ENCODE measurements at places on chromosomes 16 and 17.

DNA sequence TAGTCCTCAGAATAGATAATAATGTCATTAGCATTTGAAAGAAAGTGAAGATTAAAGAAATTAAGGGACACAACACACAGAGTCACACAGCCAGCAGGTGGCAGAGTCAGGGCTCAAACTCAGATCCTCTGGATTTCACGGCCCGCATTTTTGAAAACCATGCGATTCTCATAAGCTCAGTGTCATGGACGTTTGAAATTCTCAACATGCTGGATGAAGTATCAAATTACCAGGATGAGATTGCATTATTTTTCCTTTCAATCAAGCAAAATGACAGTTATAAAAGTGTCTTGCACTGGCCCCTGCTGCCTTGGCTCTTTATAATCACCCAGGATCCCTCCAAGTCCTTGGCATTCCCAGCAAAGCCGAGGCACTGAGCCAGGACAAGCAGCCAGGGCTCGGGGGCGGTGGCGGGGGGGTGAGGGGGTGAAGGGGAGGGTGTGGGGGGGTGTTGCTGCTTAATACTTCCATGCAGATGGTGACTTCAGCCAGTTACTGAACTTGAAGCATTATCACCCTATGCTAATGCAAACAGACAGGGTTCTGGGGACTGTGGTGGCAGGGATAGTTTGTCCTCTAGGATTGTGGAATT lies 6.6 kb upstream of the BMERB1 start:
- peak; percentile 6 for DNase-seq

GRCh38 chr17:73257516-73257915 lies 4.2 kb downstream of the CPSF4L start:
- no peak for DNase-seq

DNA sequence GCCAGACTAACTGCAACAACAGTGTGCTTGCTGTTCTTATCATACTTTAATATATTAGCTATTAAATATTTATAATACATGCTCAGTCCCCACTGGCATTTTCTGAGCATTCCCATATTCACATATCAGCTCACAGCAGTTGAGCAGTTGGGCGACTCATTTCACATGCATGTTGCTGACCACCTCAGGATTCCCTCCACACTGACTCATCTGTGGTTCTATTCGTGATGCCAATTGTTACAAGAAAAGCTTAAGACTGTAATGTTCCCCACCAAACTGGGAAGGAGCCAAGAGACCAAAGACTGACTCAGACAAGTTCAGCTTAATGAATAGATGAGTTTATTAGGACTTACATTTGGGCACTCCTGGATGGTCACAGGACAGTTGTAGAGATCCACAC lies 100.3 kb upstream of the KIF2B start:
- peak; percentile 98 for DNase-seq

DNA sequence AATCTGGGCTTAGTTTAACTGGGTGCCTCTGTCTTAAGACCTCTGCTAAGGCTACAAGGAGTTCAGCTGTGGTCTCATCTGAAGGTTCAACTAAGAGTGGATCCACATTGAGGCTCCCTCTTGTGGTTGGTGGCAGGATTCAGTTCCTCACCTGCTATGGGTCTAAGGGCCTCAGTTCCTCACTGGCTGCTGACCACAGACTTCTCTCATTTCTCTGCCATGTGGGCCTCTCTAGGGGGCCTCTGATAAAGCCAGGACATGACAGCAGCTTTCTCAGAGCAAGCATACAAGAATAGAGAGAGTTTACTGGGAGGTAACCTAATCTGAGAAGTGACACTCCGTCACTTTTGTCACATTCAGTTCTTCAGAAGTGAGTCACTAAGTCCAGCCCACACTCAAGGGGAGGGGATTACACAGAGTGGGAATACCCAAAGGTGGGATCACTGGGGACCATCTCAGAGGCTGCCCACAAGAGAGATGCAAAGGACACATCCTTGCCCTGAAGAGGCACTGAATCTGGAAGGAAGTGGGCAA lies 19.2 kb upstream of the ABAT start:
- peak; percentile 27 for DNase-seq

DNA sequence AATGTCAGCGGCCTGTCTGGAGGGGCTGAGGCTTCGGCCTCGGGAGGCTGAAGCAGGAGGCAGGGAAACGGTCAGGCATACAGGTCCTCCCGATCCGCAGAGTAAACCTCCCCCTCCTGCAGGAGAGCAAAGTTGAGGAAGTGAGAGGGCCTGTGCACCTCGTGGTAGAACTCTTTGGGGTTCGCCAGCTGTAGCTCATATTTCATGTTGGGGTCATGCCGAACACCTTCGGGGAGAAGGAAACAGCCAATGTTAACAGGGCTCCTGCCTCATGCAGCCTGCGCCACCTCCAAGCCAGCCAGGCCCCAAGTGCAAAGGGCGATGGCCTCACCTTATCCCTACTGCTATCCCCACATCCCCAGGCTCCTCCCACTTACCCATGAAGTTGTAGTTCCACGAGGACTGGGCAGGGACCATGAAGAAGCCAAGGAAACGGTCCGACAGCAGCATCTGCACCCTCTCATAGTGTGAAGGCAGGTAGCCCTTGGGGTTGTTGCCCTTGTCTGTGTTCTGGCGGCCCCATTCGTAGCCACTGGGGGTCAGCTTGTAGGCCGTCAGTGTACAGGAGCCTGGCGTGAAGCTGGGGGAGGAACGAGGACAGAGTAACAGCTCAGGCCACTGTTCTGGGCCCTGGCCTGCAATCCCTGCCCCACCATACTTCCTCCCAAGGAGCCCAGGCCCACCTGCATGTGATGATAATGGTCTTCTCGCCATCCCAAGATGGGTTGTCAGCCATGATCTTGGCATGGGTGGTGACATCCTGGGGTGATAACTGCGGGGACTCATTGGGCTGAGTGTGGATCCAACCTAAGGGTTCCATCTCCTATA lies 1.3 kb upstream of the RILP start:
- DNase-seq: no peak

DNA sequence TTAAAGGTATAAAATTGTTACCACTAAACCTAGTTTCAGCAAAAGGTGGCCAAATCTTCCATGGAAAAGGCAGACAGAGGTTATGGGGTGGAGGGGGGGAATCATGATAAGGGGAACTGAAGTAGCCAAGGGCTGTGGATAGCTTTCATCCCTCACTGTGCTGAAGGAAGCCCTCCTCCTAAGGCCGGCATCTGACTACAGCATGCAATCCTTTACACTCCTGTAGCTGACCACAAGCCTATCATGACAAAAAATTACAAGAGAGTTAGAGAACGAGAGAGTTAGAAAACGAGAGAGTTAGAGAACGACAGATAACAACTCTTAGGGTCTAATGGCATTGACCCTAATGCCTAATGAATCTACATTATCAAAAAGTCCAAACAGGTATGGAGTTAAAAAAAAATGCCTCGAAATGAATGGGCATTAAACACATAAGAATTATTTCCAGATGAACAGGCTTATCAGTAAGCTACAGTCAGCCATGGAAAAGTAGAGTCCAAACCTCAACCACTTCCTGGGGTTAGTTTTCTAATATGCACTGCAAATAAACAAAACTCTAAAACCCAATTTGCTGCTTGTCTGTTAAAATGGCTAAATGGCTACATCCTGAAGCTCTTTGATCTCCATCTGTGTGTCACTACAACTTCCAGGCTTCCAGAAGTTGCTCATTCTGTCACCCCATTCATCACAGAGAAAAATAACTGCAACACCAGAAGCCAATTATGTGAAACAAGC lies 29.7 kb downstream of the DUSP14 start:
- no peak for DNase-seq

DNA sequence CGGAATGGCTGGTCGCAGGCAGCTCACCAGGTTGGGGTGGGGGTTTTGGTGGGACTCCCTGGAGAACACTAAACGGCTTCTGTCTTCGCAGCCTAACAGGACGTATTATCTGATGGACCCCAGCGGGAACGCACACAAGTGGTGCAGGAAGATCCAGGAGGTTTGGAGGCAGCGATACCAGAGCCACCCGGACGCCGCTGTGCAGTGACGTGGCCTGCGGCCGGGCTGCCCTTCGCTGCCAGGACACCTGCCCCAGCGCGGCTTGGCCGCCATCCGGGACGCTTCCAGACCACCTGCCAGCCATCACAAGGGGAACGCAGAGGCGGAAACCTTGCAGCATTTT lies 59.7 kb downstream of the PDPK1 start:
- no peak for DNase-seq

DNA sequence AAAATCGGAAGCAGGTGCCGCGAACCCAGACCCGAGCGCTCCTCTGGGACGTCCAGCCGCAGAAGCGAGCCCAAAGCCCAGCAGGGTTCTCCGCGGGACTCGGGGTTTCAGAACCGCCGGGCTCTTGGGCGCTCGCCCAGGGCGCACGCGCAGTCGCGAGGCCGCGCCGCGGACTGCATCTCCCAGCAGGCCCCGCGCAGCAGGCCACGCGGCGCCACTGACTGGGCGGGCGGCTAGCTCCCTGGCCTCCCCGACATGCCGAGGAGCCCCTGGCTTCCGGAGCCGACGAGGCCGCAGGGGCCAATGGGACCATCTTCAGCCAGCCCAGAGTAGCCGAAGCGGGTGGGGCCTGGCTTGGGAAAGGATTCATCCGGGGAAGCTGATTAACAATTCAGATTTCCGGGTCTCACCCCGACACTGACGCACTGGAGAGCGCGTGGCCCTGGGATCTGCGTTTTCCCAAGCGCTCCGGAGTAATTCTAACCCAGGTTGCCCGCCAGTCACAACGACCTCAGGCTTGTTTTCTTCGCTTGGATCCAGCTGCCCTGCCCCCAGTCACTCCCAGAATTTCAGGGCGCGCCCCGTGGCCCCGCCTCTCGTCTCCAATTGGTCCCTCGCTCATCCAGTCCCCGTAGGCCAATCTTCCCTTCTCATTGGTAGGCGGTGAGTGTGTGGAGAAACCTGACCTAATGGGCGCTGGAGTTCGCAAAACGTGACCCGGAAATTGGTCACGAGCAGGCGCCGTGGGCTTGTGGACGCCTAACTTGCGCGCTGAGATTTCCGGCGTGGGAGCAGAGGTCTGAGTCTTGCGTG lies at the start of gene ZNF263:
ZNF263 (plus strand) TSS at position 762 of the 813 bp plus-strand sequence. CDS start 328 bp downstream, outside the sequence.
- DNase-seq: peak; percentile 96

- DNase-seq: peak; percentile 56
Observed at GRCh38 chr17:76353004-76353598, 615 bp downstream of the PRPSAP1 start.

GRCh38 chr17:80427366-80428282 lies 12.7 kb downstream of the ENDOV start:
- no peak for DNase-seq

DNA sequence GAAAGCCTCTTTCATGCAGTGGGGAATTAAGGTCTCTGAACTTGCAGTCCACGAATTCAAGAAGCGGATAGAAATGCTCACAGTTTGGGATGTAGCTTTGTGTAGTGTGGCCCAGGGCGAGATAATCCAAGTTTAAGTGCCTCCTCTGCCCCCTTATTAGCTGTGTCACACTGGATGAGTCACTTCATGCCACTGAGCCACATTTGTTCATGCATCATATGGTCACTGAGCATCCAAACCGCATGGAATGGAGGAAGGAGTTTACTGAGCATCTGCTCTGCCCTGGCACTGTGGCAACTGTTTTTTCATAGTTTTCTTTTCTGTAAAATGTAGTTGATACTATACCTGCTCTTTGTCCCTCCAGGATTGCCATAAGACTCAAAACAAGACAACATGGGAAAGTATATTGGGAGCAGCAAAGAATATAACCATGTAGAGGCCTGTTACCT lies 15.1 kb upstream of the DHX8 start:
- DNase-seq: no peak

GRCh38 chr16:57115514-57116182 lies 23.3 kb downstream of the CPNE2 start:
- DNase-seq: no peak

GRCh38 chr16:75265911-75266701 lies 14.7 kb upstream of the BCAR1 start:
- peak; percentile 91 for DNase-seq

- DNase-seq: no peak
Observed at GRCh38 chr16:704047-704446, 1.6 kb downstream of the FBXL16 start.

GRCh38 chr16:89431158-89431584 lies 59.2 kb downstream of the ANKRD11 start:
- DNase-seq: no peak

DNA sequence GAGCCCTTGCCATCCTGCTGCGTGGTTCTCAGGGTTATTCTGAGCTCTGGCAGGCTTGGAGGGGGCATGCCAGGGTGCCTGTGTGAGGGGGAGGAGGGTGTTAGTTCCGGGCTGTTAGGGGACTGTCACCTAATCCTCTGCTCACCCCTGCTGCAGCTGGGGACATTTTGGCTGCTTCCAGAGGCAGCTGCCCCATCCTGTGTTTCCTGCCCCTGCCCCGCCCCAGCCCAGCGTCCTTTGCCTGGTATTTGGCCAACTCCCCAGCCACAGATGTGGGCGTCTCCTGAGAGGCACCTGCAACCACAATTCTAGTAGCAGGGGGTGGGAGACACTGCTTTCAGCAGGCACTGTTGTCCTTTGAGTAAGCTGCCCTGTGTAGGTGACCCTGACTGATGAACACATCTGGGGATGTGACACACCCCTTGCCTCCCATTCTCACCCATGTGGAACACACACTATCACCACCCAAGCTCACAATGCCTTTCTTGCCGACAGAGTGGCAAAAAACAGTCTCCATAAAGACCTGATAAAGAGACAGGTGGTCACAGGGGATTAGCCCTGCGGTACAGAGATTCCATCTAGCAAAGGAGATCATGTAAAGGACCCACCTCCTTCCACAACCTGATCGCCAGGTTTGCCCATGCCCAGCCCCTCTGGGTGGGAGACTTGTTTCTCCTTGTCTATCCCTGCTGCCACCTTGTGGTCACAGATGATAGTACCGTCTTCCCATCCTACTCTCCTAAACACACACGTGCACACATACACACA lies at the start of gene CHRNE:
CHRNE (minus strand) TSS at position 48 of the 768 bp plus-strand sequence; CDS start at position 13, 35 bp downstream.
- DNase-seq: peak; percentile 81

DNA sequence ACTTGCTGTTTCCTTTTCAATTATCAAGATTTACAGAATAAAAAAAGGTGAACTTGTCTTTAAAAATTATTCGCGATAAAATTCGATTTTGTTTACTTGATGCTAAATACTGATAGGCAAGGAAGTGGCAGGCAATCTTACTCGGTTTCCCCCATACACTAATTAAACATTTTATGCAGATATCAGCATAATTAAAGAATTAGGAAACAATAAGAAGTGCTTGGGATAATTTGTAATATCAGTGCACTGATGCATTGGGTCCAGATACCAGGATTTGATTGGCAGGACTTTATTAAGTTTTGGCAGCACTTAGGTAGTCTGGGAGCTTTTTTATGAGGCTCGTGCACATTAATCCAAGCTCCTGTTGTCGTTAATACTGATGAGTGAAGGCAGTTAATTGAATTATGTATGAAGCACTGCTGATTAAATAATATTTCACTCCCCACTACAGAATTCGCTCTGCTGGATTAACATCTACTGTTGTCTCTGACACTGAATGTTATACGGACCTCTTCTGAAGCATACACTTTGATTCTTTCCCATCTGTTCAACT lies 165.6 kb downstream of the CA10 start:
- no peak for DNase-seq

- peak; percentile 96 for DNase-seq
Observed at GRCh38 chr16:53055541-53056391, 975 bp downstream of the CHD9 start.

GRCh38 chr17:7651665-7652387 lies 1.1 kb downstream of the ATP1B2 start:
- DNase-seq: no peak

GRCh38 chr17:68378268-68379176 lies 78.8 kb downstream of the WIPI1 start:
- DNase-seq: peak; percentile 96

Data from cardiac muscle cell (in vitro differentiated cells and primary cell).